NCI-H1092 (cell line): ENCODE measurements at places on chromosomes 1 and 21.

DNA sequence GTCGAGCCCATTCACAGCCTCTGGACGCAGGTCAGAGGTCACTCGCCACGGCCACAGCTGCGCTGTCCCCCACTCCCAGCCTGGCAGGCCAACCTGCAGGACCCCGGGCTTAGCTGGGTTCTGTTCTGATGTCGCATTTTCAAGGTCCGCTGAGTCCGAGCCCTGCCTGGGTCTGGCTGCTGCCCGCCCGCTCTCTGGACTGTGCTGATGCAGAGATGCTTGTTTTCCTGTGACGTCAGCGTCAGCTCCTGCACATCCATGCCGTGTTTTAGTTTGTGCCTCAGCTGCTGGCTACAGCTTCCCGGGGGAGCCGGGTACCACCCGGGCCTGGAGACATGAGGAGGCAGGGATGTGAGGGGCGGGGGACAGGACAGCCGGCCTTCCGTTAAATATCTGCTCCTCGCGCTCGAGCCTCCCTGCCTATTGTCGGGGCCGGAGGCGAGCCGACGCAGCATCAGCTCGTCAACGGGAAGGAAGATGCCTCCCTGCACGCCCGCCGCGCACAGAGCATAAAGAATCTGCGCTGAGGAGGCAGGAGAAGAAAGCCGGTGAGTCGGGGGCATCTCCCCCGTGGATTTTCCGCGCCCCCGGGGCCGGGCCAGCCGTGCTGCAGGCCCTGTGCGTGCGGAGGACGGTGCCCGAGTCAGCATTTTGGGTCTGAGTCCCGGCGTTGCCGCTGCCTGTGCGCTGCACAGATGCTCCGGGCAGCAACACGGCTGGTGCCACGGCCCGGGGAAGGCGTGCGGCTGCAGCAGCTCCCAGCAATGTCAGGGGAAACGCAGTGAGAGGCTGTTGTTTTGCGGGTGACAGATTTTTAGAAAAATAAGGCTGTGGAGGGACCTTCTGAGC is 23.4 kb downstream of the PRKCZ start:
- no peak for DNase-seq

GRCh38 chr1:166969074-166969677 is 6.2 kb downstream of the ILDR2 start:
- DNase-seq = no peak

DNA sequence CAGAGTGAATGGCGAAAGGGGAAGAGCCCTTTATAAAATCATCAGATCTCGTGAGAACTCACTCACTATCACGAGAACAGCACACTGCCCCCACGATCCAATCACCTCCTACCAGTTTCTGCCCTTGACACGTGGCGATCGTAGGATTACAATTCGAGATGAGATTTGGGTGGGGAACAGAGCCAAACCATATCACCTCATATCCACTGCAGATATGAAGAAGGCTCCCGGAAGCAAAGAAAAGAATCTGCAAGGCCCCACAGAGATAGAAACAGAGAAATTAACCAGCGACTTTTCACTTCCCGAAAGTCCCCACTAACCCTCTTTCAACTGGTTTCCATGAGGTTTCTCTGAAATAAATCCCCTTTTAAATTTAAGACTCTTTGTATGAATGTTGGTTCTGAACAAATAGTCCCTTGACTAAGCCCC is 86.2 kb upstream of the IRF2BP2 start:
- no peak for DNase-seq

DNA sequence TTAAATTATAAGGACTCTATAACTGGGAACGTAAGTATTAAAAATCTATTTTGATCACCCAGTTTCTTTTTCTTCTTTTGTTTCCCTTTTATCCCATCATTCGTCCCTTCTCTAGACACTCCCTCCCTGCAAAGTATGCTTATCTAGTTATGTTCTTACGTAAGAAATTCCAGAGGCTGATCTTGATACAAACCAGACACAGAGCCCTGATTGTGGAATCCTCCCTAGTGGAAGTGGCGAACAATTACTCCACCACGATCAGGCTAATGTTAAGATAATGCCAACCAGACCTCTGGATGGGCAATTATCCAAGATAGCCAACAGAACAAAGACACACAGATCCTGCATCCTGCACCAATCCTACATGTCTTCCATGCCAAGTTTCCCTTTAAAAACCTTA is 1557.4 kb downstream of the PLA2G4A start:
- DNase-seq = no peak

GRCh38 chr1:27007909-27008582 is 4.6 kb downstream of the TENT5B start:
- DNase-seq = no peak

GRCh38 chr21:46362946-46363345 is 39.0 kb downstream of the PCNT start:
- no peak for DNase-seq

DNA sequence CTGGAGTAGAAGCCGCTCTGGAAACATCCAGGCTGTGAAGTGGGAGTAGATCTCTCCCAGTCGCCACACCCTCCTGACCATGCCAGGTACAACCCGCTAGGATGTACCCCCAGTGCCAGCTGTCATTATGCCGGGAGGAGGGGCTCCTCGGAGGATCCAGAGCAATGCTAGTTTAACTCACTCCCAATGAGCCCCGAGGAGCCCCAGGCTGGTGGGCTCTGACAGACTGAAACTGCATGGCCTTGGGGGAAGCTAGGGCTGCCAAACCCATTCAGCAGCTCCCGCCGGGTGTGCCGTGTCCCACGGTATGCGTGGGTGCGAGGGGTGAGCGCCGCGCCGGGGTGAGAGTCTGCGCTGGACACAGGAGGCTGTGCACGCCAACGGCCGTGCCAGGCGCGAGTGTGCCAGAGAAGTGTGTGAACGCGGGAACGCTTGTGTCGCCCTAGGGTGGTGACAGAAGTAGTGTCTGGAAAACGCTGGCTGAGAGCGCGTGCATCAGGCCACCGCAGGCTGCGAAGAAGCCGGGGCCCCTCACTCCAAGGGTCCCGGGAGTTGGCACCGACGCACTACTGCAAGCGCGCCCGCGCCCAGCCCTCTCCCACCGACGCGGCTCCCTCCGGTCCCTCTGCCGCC is 177.1 kb upstream of the EDN2 start:
- no peak for DNase-seq

GRCh38 chr1:119080586-119080985 is 59.9 kb downstream of the WARS2 start:
- no peak for DNase-seq

- no peak for DNase-seq
These were observed 312.8 kb downstream of the HLX start for GRCh38 chr1:221192055-221192454.

- no peak for DNase-seq
These were observed 13.8 kb downstream of the INTS7 start for GRCh38 chr1:212021563-212021962.

- DNase-seq = no peak
These were observed 36.3 kb upstream of the CITED4 start for GRCh38 chr1:40898431-40898901.

DNA sequence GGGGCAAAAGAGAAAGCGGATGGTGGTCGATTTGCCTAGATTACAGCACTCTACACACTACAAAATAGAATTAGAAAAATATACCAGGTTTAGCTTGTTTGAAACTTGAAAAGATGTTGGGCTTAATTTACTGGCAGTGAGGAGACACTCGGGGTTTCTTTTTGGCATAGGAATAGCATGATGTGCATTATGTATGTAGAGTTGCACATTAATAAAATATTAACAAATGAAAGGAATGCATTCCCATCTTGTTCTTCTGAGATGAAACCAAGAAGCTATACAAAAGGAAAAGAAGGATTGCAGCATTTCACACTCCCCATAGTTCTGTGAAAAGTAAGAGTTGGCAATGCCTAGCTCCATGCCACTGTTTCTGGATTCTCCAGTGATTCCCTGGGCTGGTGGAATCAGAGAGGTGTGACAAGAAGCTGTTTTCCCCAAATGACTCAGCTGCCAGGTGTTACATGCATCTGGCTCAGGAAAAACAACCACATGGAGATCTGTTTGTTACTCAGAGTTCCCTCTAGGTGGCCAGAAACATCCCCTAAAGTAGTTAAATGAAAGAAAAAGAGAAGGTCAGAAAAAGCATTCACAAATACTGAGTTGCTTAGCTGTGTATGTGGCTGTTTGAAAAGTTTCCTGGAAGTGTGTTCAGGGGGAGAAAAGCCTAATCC is 115.6 kb downstream of the UCK2 start:
- DNase-seq = no peak

DNA sequence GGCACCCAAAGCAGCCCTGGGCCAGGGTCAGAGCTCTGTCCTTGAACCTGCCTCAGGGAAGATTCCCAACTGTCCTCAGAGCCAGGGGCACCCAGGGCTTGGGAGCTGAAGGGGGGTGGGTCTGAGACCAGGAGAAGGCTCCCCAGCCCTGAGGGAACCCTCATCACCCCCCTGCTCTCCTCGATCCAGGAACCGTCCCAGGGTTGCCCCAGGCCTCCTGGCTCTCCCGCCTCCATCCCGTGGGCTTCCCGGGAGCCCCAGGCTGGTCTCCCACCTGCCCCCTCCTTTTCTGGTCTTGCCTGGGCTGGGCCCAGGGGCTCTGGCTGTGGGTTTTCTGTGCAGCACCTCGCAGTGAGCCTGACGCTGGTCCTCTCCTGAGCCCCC is 6.7 kb upstream of the SAMD11 start:
- no peak for DNase-seq

GRCh38 chr21:28393279-28393678 is 599.4 kb downstream of the LTN1 start:
- DNase-seq = no peak

DNA sequence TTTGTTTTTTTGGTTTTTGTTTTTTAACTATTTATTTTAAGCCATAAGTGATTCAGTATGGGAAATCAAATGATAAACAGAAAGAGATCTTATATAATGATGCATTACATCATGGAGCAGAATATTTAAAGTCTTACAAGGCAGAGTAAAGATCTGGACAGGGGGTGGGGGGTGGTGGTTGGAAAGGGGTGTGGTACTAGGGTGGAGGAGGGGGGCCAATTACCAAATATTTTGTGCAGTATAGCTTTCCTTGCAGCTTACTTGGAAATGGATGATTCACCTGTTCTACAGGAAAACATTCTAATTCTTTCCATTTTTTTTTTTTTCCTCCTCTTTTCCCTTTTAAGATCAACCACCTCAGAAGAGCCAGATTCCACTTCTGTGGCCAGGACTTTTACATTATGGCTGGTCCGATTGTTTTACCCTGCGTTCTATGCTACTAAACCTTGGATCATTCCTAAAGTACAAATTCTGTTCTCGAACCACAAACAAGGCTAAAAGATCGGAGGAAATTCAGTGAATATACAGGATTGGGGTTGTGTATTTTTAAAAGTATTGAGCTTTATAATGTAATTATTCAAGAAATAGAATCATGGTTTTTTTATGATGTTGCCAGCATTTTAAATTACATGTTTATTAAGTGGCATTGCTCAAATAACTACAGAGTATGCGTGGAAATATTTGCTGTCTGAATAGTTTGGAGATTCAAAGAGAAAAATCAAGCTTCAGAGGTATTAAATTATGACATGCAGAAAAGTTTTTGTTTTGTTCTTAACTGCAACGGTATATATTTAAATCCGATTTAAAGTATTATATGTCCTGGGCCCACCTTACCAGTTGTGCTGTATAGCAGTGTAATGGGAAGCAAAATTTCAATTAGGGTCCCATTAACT is 859.5 kb downstream of the USP25 start:
- no peak for DNase-seq

- no peak for DNase-seq
These were observed 356.0 kb downstream of the HHAT start for GRCh38 chr1:210684466-210685294.

DNA sequence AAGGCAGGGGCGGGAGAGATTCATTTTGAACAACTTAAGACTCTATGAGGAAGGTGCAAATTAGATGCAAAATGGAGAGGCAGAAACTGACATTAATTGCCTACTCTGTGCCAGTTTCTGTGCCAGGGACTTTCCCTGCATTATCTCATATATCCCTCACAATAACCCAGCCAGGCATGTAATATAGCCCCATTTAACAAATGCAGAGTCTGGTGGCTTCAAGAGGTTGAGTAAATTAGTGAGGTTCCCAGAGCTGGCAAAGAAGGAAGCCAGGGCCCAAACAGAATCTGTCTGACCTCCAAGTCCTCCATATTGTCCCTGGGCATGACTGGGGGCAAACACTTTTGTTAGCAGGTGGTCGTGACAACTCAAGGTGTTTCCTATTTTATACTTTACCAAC is 199.8 kb downstream of the ASTN1 start:
- DNase-seq = no peak

DNA sequence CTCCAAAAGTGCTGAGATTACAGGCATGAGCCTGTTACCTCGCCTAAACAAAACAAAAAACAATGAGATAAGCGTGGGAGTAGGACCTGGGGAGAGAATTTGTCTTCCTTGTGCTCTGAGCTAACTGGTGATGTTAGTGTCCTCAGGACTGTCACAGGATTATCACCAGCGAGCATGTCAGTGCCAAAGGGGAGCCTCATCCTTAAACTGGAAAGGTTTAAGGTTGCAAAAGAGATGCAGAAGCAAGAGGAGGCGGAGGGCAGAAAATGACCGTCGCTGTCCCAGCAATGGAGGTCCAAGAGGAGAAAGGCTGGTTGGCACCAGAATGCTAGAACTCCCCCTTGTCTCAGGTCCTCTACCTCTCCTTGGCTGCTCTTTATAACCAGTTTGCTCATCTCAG is 3.9 kb downstream of the SYPL2 start:
- no peak for DNase-seq

DNA sequence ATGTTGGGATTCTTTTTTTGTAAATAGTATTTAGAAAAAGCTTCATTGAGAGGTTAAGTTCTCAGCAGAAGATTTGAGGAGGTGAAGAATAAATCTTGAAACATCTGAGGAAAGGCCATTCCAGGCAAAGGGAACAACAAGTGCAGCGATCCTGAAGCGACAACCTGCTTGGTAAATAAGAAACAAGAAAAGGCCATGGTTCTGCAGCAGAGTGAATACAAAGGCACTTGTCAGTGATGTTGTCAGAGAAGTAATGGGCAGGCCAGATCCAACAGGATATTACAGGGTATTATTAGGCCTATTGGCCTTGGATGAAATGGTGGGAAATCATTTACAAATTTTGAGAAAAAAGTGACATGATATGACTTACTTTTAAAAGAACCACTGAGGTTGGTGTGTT is 960.0 kb downstream of the PLA2G4A start:
- no peak for DNase-seq

GRCh38 chr1:38213646-38214434 is 167.2 kb upstream of the POU3F1 start:
- peak; percentile 36 for DNase-seq

DNA sequence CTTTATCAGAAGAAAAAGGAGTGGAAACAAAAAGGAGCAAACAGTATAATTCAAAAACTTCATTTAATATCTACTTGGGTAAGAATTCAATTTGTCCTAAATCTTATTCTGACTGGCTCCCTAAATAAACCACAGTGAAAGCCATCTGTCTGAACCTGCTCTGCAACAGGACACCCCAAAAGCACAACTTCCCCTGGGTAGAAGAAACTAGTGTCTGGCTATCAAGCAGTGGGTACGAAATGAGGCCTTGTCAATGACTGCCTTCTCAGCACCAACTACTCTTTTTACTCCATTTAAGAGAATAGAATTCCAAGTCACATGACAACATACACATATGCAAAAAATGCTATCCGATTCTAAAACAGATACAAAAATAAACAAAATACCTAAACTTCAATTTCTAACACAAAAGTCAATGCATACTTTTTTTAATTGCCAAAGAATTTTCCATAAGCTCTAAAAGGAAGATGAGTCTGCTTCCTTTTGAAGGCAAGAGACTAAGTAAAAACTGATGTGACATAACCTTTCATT is 206.8 kb downstream of the SLC45A1 start:
- DNase-seq = no peak
